ENCODE measurements at places on chromosomes 12 and 14. TPM values are rescaled to one million over a fixed set of nuclear protein-coding genes. Genes with fewer than 3 reads are reported as not detected.

GRCh38 chr12:48996794-48997718 is 2.1 kb downstream of the DDN start:
- peak; percentile 76 for DNase-seq
- peak overlapping the region; percentile 49 for H3K4me3 ChIP-seq
- H3K27ac ChIP-seq, result no peak overlapping the region
- peaks cover 28% of the 10 kb centered on the region for H3K4me1 ChIP-seq
- no peaks in the 10 kb centered on the region for H3K36me3 ChIP-seq

DNA sequence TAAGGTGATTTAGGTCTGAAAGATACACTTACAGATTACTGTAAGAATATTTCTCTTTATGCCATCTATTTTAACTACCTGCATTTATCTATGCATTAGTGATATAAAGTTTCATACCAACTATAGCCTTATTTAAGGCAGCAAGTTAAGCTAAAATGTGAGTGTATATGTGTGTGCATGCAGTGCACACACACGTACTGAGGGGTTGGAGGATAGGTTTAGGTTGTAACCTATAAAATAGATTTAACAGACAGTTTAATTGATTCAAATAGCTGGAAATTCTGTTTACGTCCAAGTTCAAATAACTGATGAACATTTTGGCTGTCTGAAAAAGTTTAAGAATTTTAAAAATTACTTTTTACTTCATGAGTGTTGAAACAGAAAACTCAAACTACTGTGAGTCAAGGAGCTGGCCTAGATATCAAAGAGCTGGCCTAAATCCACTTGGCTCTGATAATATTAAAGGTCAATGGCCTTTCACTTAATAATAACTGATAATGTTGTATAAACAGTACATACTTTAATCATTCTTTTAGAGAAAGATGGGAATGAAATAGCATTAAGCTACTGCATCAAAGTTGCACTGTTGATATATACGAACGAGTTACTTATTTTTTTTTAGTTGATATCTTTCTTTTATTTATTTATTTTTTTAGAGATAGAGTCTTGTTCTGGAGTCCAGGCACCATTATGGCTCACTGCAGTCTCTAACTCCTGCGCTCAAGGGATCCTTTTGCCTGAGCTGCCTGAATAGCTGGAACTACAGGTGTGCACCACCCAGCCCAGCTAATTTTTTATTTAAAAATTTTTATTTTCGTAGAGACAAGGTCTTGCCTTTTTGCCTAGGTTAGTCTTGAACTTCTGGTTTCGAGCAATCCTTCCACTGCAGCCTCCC is 13.8 kb upstream of the KCNJ8 start:
- no peak for DNase-seq
- no peak overlapping the region for H3K27ac ChIP-seq
- H3K36me3 ChIP-seq, result no peaks in the 10 kb centered on the region
- no peaks in the 10 kb centered on the region for H3K4me1 ChIP-seq
- H3K4me3 ChIP-seq, result no peak overlapping the region

- H3K4me1 ChIP-seq, result no peaks in the 10 kb centered on the region
- no peak for DNase-seq
- H3K27ac ChIP-seq, result no peak overlapping the region
- no peaks in the 10 kb centered on the region for H3K27me3 ChIP-seq
- H3K36me3 ChIP-seq, result no peaks in the 10 kb centered on the region
- no peak overlapping the region for H3K4me3 ChIP-seq
These were observed 3.7 kb downstream of the SELPLG start for GRCh38 chr12:108629824-108630476.

DNA sequence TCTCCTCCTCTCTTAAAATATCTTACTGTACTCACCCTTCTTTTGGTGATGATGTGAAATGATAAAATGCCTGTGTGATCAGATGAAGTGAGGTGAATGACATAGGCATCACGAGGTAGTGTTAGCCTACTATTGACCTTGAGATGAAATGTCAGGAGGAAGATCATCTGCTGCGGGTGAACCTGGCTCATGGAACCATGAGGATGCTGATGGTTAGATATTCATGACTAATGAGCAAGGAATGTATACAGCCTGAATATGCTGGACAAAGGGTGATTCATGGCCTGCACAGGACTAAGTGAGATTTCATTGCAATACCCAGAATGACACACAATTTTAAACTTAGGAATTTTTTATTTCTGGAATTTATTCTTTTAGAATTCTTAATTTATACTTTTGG is 89.6 kb downstream of the DAAM1 start:
- no peak overlapping the region for H3K4me3 ChIP-seq
- H3K4me1 ChIP-seq, result peaks cover 20% of the 10 kb centered on the region
- no peak overlapping the region for H3K27ac ChIP-seq
- H3K36me3 ChIP-seq, result no peaks in the 10 kb centered on the region
- DNase-seq, result no peak
- no peaks in the 10 kb centered on the region for H3K27me3 ChIP-seq

DNA sequence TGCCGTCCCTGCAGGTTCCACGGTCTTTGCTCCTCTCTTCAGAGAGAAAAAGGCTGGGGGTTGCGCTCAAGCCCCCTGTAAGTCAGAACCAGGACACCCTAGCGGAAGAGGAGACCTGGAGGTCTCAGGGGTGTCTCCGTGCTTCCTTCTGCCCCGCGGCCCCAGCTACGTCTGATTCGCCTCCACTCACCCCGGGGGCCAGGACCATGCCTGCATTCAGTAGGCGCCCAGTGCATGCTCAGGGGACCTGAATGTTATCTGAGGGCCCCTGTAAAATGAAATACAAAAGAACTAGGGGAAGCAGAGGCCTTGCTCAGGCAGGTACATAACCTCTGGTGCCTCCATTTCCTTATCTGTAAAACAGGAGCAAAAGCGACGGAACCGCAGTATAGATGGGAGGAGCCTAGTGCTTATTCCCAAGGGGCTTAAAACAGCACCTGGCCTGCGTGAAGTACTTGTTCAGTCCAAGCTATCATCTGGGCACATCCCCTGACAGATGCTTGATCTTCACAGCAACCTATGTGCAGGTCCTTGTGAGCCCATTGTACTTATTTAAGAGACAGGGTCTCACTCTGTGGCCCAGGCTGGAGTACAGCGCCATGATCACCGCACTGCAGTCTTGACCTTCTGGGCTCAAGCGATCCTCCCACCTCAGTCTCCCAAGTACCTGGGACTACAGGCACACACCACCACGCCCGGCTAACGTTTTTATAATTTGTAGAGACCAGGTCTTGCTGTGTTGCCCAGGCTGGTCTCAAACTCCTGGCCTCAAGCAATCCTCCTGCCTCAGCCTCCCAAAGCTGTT is 110.3 kb upstream of the NCOR2 start:
- no peaks in the 10 kb centered on the region for H3K27me3 ChIP-seq
- H3K36me3 ChIP-seq, result no peaks in the 10 kb centered on the region
- peaks cover 28% of the 10 kb centered on the region for H3K4me1 ChIP-seq
- no peak overlapping the region for H3K27ac ChIP-seq
- no peak overlapping the region for H3K4me3 ChIP-seq

The ASPG gene
- not detected for total RNA-seq

The GPRC5D gene
- not detected for total RNA-seq

DNA sequence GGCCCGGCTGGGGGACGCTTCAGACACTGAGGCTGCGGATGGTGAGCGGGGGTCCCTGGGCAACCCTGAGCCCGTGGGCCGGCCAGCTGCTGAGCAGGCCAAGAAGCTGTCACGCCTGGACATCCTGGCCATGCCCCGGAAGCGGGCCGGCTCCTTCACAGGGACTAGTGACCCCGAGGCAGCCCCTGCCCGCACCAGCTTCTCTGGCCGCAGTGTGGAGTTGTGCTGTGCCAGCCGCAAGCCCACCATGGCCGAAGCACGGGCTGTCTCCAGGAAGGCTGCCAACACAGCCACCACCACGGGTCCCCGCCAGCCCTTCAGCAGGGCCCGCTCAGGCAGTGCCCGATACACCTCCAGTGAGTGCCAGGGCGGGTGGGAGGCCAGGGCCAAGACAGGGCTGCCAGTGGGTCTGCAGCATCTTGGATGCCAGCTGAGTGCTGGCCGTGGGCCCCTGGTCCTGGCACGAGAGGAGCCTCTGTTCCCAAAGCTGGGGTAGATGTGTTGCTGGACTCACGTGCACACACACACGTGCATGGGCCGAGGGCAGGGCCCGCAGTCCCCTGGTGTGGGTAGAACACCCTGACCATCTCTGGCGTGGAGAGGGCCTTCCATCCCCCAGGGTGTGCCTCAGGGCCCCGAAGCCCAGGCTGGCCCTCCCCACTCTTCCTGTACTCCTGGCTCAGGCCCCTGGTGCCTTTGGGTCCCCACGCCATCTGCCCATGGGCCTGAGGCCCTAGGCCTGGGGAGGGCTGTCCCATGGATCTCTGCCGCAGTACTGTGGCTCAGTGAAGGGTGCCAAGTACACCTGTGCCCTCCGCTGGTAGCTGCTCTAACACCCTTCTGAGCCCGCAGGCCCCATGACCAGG is 22.8 kb downstream of the CEP170B start:
- peak; percentile 0 for DNase-seq
- H3K4me1 ChIP-seq, result no peaks in the 10 kb centered on the region
- no peak overlapping the region for H3K27ac ChIP-seq
- no peaks in the 10 kb centered on the region for H3K36me3 ChIP-seq
- no peak overlapping the region for H3K4me3 ChIP-seq
- no peaks in the 10 kb centered on the region for H3K27me3 ChIP-seq

DNA sequence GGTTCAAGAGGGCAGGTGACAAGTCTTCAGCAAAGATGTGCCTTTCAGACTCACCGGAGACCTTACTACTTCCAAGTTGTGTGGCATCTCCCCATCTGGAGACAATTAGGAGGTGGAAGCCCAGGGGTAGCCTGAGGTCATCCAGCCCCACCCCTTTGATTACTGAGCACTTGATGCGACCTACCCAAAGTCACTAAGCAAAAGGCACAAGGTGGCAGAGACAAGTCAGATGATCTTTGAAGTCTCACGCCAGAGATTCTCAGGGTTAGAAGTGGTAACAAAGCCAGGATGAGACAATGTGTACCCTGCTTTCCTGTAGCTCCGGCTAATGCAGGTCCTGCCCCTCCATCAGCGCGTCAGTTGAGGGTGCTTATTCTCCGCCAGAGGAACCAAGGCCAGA is 1.4 kb upstream of the FOXN3 start:
- H3K27me3 ChIP-seq, result no peaks in the 10 kb centered on the region
- DNase-seq, result no peak
- peaks cover 15% of the 10 kb centered on the region for H3K4me1 ChIP-seq
- H3K36me3 ChIP-seq, result no peaks in the 10 kb centered on the region
- H3K27ac ChIP-seq, result peak overlapping the region; percentile 77

- H3K27me3 ChIP-seq, result no peaks in the 10 kb centered on the region
- no peaks in the 10 kb centered on the region for H3K4me1 ChIP-seq
- DNase-seq, result no peak
- H3K27ac ChIP-seq, result no peak overlapping the region
- no peaks in the 10 kb centered on the region for H3K36me3 ChIP-seq
These were observed 56.9 kb downstream of the AMN start for GRCh38 chr14:102979406-102979805.

The EID3 gene
- 2.0 TPM for total RNA-seq

The OLR1 gene
- 176 TPM for total RNA-seq

- no peaks in the 10 kb centered on the region for H3K4me1 ChIP-seq
- H3K4me3 ChIP-seq, result no peak overlapping the region
- H3K27me3 ChIP-seq, result no peaks in the 10 kb centered on the region
These were observed 5.9 kb downstream of the DDHD1 start for GRCh38 chr14:53147208-53147607.

The RACGAP1 gene
- total RNA-seq, result 122 TPM

The CCDC184 gene
- 1.00 TPM for total RNA-seq

The GRIP1 gene
- total RNA-seq, result 0.23 TPM

DNA sequence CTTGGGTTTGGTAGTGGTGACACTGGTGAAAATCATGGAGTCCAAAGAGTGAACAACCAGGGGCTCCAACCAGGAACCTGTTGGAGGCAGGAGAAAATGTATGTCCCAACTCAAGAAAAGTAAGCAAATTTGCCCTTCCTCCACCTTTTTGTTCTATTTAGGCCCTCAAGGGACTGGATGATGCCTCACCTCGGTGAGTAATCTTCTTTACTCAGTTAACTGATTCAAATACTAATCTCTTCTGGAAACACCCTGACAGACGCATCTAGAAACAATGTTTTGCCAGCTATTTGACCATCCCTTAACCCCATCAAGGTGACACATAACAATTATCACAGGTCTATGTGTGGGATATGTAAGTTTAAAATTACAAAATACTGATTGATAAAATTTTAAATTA is 272.4 kb upstream of the FOXG1 start:
- H3K27ac ChIP-seq, result no peak overlapping the region
- H3K27me3 ChIP-seq, result no peaks in the 10 kb centered on the region
- no peaks in the 10 kb centered on the region for H3K36me3 ChIP-seq
- no peak overlapping the region for H3K4me3 ChIP-seq

GRCh38 chr14:81313775-81314429 is 86.2 kb downstream of the STON2 start:
- no peak overlapping the region for H3K4me3 ChIP-seq
- H3K4me1 ChIP-seq, result peaks cover 10% of the 10 kb centered on the region
- H3K36me3 ChIP-seq, result no peaks in the 10 kb centered on the region
- DNase-seq, result no peak
- H3K27me3 ChIP-seq, result no peaks in the 10 kb centered on the region

GRCh38 chr12:92297932-92298696 is 152.5 kb upstream of the BTG1 start:
- H3K4me3 ChIP-seq, result no peak overlapping the region
- no peaks in the 10 kb centered on the region for H3K27me3 ChIP-seq
- H3K36me3 ChIP-seq, result no peaks in the 10 kb centered on the region
- H3K4me1 ChIP-seq, result no peaks in the 10 kb centered on the region

The KIF26A gene
- total RNA-seq, result 5.5 TPM

The IFI27 gene
- total RNA-seq, result 1.7 TPM

GRCh38 chr14:72625689-72626088 is 268.2 kb downstream of the DPF3 start:
- H3K36me3 ChIP-seq, result no peaks in the 10 kb centered on the region
- no peaks in the 10 kb centered on the region for H3K4me1 ChIP-seq
- DNase-seq, result no peak
- H3K27ac ChIP-seq, result no peak overlapping the region

DNA sequence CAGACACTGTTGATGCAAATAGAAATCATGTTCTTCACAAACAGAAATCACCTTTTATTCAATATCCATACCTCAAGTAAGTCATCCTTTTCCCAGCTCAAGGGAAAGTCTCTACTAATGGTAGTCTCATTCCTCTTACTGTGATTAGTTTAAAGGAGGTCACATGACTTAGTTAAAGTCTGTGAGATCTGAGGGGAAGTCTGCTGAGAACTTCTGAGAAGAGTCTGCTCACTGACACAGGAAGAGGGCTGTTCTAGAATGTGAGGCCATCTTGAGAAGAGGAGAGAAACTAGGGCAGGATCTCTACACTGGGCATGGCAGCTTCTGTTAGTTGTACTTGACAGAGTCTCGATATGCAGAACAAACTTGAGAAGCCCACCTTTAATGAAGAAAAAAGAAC is 146.8 kb downstream of the C12orf42 start:
- H3K4me1 ChIP-seq, result no peaks in the 10 kb centered on the region
- DNase-seq, result no peak
- no peak overlapping the region for H3K4me3 ChIP-seq
- no peaks in the 10 kb centered on the region for H3K27me3 ChIP-seq
- no peaks in the 10 kb centered on the region for H3K36me3 ChIP-seq

GRCh38 chr14:24051176-24051788 is 527 bp upstream of the CARMIL3 start:
- no peak for DNase-seq
- peaks cover 5% of the 10 kb centered on the region for H3K4me1 ChIP-seq
- H3K27me3 ChIP-seq, result no peaks in the 10 kb centered on the region
- H3K36me3 ChIP-seq, result no peaks in the 10 kb centered on the region
